ENCODE measurements at places on chromosomes 3 and 15. TPM values are rescaled to one million over a fixed set of nuclear protein-coding genes. Genes with fewer than 3 reads are reported as not detected.

- H3K27me3 ChIP-seq: no peaks in the 10 kb centered on the region
- peaks cover 4% of the 10 kb centered on the region for H3K36me3 ChIP-seq
- peaks cover 17% of the 10 kb centered on the region for H3K4me1 ChIP-seq
Observed at GRCh38 chr3:32349184-32349583, 42.5 kb upstream of the CMTM7 start.

DNA sequence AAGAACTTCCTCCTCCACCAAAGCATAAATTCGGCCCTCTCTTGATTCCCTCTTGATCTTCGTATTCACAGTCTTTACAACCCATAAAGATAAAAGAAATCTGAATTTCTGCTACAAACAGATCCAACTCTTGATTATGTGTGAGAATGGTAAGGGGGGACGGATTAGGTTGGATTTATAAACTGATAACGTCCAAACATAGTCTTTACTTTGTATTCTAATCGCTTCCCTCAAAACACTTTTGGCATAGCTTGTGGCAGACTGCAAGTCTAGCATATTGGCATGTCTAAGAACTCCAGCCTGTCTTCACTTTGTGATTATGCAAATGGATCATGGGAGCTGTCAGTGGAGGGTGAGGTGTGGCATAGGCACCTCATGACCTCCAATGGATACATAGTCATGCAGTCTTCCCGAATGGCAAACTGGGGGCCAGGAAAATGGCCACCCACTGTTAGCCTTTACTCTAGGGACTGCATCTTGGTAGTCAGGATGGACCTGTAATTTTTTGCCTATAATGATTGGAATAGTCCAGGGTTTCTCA, 24.3 kb upstream of the GPR171 start:
- H3K4me3 ChIP-seq: no peak overlapping the region
- no peak overlapping the region for H3K27ac ChIP-seq
- peaks cover 3% of the 10 kb centered on the region for H3K36me3 ChIP-seq

GRCh38 chr3:175512700-175513099, 653.6 kb downstream of the NAALADL2 start:
- H3K4me1 ChIP-seq: peaks cover 12% of the 10 kb centered on the region
- no peak overlapping the region for H3K27ac ChIP-seq
- H3K27me3 ChIP-seq: no peaks in the 10 kb centered on the region
- H3K4me3 ChIP-seq: no peak overlapping the region
- no peak for DNase-seq

GRCh38 chr3:58356054-58356453, 23.4 kb downstream of the PXK start:
- peaks cover 13% of the 10 kb centered on the region for H3K4me1 ChIP-seq
- peaks cover 3% of the 10 kb centered on the region for H3K36me3 ChIP-seq
- no peak overlapping the region for H3K27ac ChIP-seq
- H3K27me3 ChIP-seq: no peaks in the 10 kb centered on the region

- DNase-seq: no peak
- H3K27ac ChIP-seq: no peak overlapping the region
- peaks cover 13% of the 10 kb centered on the region for H3K4me1 ChIP-seq
- no peaks in the 10 kb centered on the region for H3K27me3 ChIP-seq
- no peak overlapping the region for H3K4me3 ChIP-seq
Observed at GRCh38 chr15:77584201-77584600, 48.5 kb downstream of the LINGO1 start.

The SAMMSON gene
- total RNA-seq: not detected

The GRAMD1C gene
- 7.3 TPM for total RNA-seq

All from type B pancreatic cell (in vitro differentiated cells).